ENCODE measurements at places on chromosomes 7 and 10. TPM values are rescaled to one million over a fixed set of nuclear protein-coding genes. Genes with fewer than 3 reads are reported as not detected.

GRCh38 chr7:3039787-3040186, 3.9 kb downstream of the CARD11 start:
- H3K4me3 ChIP-seq = no peak overlapping the region
- H3K36me3 ChIP-seq = no peaks in the 10 kb centered on the region
- H3K27me3 ChIP-seq = no peaks in the 10 kb centered on the region
- no peak overlapping the region for H3K27ac ChIP-seq

DNA sequence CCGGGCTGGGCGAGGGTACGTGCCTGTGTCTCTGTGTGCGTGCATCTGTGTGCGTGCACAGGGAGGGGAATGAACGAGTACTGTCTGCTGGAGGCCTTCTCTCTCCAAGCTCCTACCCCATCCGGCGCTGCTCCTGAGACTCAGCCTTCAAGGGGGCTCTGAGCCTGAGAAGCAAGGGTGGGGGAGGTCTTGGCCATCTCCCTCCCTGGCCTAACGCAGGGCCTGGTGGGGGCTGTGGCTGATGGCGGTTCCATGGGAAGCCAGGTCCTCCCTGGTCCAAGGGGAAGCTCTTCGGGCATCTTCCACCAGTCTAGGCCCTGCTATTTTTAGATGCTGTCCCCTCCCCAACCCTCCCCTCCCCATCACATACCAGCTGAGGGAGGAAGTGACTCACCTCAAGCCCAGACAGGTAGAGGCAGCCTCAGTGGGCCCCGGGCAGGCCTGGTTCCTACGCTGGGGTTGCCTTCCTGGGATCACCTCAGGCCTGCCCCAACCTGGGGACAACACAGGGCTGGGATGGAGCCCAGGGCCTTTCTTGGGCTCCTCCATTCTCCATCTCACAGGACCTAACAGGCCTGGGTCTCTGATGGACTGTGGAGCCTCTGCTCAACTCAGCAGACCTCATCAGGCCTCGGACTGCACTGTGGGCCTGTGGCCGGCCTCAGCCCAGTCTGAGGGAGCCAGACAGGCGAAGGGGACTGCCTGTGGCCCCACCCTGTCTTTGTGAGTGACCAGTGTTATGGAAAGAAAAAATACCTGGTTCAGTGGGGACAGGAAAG, 32.2 kb downstream of the DNAJB12 start:
- H3K36me3 ChIP-seq = no peaks in the 10 kb centered on the region
- H3K4me1 ChIP-seq = peaks cover 85% of the 10 kb centered on the region
- H3K4me3 ChIP-seq = no peak overlapping the region
- H3K27ac ChIP-seq = peak overlapping the region; percentile 95
- no peaks in the 10 kb centered on the region for H3K27me3 ChIP-seq
- DNase-seq = no peak

Gene CYTH3
- 29.5 TPM for total RNA-seq

DNA sequence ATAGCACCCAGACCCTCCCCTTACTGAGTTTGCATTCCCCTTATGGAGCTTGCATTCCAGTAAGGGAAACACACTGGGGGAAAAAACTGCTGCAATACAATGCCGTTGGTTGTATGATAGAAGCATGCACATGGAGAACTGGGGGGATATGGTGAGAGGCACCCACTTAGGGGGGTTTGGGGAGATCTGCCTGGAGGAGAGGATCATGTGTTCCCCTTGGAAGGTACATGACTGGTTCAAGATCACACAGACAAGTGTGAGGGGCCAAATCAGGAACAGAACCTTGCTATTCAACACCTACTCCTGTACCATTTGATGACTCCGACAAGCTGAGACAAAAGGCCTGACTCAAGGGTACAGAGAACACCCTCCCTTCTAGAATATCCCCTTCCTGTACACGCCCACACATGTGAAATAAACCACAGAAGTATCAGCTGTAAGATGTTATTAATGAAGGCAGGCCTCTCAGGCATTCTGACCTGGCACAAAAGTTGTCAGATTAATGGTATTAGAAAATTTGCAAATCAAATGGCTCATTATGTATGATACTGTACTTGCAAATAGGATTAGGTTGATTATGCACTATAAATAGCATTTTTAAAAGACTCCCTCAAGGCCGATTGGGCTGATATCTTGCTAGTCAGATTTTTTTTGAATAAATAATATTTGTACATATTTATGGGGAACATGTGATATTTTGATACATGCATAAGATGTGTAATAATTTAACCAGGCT, 122.2 kb downstream of the NPY start:
- H3K27me3 ChIP-seq = no peaks in the 10 kb centered on the region
- no peak for DNase-seq
- H3K27ac ChIP-seq = no peak overlapping the region
- H3K36me3 ChIP-seq = no peaks in the 10 kb centered on the region
- H3K4me3 ChIP-seq = no peak overlapping the region

GRCh38 chr10:50362547-50363125, 111.3 kb upstream of the ASAH2 start:
- no peak overlapping the region for H3K4me3 ChIP-seq
- H3K4me1 ChIP-seq = peaks cover 38% of the 10 kb centered on the region
- no peak overlapping the region for H3K27ac ChIP-seq
- DNase-seq = no peak
- H3K36me3 ChIP-seq = no peaks in the 10 kb centered on the region

GRCh38 chr10:28971764-28972163, 294.4 kb downstream of the BAMBI start:
- H3K36me3 ChIP-seq = no peaks in the 10 kb centered on the region
- peaks cover 8% of the 10 kb centered on the region for H3K4me1 ChIP-seq
- no peaks in the 10 kb centered on the region for H3K27me3 ChIP-seq
- no peak overlapping the region for H3K27ac ChIP-seq
- DNase-seq = no peak

Gene NPTX2
- 13.0 TPM for total RNA-seq

Gene GGCT
- total RNA-seq = 21.6 TPM

GRCh38 chr10:24642921-24643678, 80.6 kb downstream of the ARHGAP21 start:
- DNase-seq = no peak
- no peaks in the 10 kb centered on the region for H3K4me1 ChIP-seq
- no peaks in the 10 kb centered on the region for H3K36me3 ChIP-seq
- no peak overlapping the region for H3K27ac ChIP-seq

Gene CASTOR2
- 40.0 TPM for total RNA-seq

Gene PLXDC2
- 51.3 TPM for total RNA-seq

DNA sequence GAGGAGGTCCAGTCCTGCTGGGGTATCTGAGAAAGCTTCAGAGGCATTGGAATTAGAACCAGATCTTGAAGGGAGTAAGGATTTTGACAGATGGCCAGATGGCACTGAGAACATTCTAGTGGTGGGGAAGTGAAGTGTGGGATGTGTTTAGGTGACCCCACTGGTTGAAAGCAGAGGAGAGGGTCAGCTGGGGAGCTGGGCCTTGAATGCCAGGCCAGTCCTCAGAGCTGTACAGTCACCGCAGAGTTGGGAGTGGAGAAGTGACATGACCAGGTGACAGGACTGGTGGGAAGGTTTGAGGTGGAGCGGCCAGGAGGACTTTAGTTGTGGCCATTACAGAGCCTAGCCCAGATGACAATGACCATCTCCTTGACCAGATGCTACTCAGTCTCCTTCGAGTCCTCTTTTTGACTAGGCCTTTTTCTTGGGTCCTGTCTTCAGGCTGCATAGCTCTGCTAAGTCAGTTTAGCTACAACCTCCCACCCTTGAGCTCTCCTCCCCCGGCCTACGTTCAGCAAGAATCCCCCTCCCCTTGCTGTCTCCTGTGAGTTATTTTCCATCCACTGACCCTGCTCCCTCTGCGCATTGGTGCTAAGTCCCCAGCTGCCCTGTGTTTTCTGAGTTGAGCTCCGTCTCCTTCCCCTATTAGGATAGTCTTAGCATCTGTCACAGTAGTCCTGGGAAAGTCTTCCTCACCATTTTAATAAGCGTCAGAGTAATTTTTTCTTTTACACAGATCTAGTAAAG, 56.3 kb downstream of the CCNY start:
- H3K4me1 ChIP-seq = peaks cover 55% of the 10 kb centered on the region
- no peak for DNase-seq
- H3K4me3 ChIP-seq = no peak overlapping the region
- H3K27me3 ChIP-seq = no peaks in the 10 kb centered on the region

Gene KLF14
- total RNA-seq = not detected

DNA sequence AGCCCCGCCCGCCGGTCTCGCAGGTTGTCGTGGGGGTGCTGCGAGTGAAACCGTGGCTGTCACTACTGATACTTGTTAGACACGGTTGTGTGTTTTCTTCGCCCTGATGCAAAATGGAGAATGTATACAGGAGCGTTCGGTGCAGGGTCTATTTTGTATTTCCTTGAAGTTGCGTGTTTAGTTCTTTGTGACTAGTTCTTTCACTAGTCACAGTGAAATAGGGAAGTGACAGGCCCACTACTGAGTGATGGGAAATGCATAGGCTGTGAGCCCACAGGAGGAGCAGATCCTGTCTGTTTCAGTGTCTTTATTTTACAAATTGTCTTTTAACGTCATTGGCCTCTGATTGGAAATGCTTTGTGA, 675 bp downstream of the ABRAXAS2 start:
- H3K4me3 ChIP-seq = peak overlapping the region; percentile 83
- no peaks in the 10 kb centered on the region for H3K27me3 ChIP-seq
- peak overlapping the region; percentile 82 for H3K27ac ChIP-seq
- no peak for DNase-seq

GRCh38 chr7:17940951-17941431, 697 bp upstream of the SNX13 start:
- H3K4me3 ChIP-seq = peak overlapping the region; percentile 93
- no peaks in the 10 kb centered on the region for H3K36me3 ChIP-seq
- peak overlapping the region; percentile 99 for H3K27ac ChIP-seq

DNA sequence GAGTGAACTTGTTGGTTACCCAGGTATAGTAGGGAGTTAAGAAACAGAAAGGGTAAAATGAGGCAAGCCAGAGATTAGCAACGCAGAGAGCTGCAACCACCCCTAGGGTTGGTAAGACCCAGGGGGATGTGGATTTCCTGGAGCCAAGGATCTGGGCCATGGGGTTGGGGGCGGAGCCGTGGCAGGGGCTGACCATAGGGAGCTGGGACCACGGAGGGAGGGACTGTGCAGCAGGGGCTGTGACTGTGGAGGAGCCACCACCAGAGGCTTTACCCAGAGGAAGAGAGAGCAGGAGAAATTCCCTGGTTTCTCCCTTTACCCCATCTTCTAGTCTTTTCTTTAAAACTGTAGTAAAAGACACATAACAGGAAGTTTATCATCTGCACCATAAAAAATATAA, 58.6 kb upstream of the BAIAP2L1 start:
- H3K27me3 ChIP-seq = no peaks in the 10 kb centered on the region
- no peak for DNase-seq
- no peak overlapping the region for H3K27ac ChIP-seq
- no peak overlapping the region for H3K4me3 ChIP-seq
- H3K36me3 ChIP-seq = no peaks in the 10 kb centered on the region
- no peaks in the 10 kb centered on the region for H3K4me1 ChIP-seq

GRCh38 chr10:17003651-17004286, 125.8 kb downstream of the CUBN start:
- H3K36me3 ChIP-seq = no peaks in the 10 kb centered on the region
- peak overlapping the region; percentile 69 for H3K27ac ChIP-seq
- no peaks in the 10 kb centered on the region for H3K27me3 ChIP-seq
- H3K4me3 ChIP-seq = no peak overlapping the region
- peaks cover 17% of the 10 kb centered on the region for H3K4me1 ChIP-seq

DNA sequence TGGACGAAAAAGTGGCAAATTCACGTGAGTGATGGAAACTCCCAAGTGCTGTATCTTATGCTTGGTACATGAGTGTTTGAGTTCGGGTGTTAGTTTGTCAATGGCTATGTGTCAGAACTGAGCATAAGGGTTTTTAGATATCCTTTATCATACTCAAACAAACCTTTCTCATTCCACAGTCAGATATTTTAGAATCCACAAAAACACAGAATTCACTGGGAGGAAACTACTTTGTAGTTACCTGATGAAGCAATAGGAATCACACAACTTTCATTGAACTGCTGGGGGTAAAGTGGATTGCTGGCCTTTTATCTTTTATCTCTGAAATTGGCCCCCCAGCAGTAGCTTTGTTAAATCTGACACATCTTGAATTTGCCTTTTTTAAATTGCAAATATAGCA, 64.0 kb downstream of the DKK1 start:
- no peak for DNase-seq
- H3K27ac ChIP-seq = no peak overlapping the region
- no peak overlapping the region for H3K4me3 ChIP-seq
- H3K27me3 ChIP-seq = no peaks in the 10 kb centered on the region
- H3K36me3 ChIP-seq = no peaks in the 10 kb centered on the region
- H3K4me1 ChIP-seq = no peaks in the 10 kb centered on the region

Gene CREM
- total RNA-seq = 32.9 TPM

DNA sequence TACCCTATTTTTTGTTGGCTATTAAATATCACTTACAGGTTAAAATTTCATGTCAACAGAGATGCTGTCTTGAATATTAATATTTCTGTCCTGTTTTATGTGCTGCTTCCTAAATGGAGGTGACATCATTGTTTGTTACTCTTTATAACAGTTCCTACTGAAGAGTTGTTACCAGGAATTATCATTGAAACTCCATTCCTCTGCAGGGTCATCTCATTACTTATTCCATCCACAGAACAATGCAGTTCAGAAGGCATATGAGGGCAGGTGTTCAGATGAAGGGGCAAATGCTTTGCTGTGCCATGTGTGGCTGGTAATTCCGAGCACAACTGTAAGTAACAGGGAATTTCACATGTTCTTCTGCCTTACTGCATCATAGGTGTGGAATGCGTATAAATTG, 113.4 kb downstream of the ANK3 start:
- no peaks in the 10 kb centered on the region for H3K4me1 ChIP-seq
- no peak for DNase-seq
- H3K27ac ChIP-seq = no peak overlapping the region

DNA sequence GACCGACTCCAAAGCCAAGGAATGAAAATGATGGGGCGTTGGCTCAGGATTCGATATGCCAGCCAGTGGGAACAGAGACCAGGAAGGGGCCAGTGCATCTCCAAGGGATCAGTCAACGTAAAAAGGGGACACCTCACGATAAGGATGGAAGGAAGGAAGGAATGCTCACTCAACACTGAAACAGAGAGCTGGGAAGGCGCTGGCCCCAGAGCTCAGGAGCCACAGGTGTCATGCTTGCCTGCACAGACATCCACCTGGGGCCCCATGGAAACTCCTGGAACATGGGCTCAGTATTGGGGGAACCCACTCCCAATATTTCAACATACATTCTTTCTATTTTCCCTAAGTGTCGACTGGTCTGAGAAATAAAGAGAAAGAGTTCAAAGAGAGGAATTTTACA, 5.3 kb downstream of the MMRN2 start:
- H3K27me3 ChIP-seq = no peaks in the 10 kb centered on the region
- no peak overlapping the region for H3K4me3 ChIP-seq
- peaks cover 33% of the 10 kb centered on the region for H3K4me1 ChIP-seq
- no peak overlapping the region for H3K27ac ChIP-seq
- no peaks in the 10 kb centered on the region for H3K36me3 ChIP-seq
